ENCODE measurements at places on chromosomes 2 and 18.

GRCh38 chr2:188786368-188786841 lies 187.8 kb upstream of the COL3A1 start:
- DNase-seq: no peak

GRCh38 chr18:46264255-46264654 lies 160.1 kb downstream of the HAUS1 start:
- DNase-seq: no peak

- no peak for DNase-seq
These were observed 13.9 kb downstream of the CLASP1 start for GRCh38 chr2:121635371-121635770.

DNA sequence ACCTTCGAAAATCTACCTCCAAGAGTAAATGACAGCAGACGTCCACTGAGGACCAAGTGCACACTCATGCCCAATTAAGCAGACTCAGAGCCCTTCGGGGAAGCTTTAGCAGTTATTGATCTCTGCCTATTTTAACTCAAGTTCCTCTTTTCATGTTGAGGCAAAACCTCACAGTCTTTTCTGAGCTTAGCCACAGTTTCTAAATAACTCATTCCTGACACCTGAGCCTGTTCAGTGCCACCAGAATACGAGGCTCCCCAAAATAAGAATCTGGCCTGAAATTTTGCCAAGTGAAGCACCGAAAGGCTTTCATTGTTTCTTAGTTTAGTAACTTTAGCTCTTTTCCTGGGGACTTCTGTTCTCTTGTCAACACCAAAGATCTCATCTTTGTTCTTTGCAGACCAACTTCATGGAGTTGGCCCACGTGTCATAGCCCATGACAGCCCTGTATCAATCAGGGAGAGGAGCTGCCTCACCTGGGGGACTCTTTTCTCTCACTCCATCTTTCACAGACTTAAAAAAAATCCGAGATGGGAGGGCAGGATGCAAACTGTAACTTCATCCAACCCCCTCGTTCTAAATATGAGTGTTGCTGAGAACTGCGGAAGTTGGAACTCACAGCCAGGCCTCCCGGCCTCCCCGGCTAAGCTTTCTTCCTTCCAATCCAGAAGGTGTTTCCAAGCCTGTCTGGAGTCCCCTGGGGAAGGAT lies 22.2 kb downstream of the INPP5D start:
- DNase-seq: no peak

DNA sequence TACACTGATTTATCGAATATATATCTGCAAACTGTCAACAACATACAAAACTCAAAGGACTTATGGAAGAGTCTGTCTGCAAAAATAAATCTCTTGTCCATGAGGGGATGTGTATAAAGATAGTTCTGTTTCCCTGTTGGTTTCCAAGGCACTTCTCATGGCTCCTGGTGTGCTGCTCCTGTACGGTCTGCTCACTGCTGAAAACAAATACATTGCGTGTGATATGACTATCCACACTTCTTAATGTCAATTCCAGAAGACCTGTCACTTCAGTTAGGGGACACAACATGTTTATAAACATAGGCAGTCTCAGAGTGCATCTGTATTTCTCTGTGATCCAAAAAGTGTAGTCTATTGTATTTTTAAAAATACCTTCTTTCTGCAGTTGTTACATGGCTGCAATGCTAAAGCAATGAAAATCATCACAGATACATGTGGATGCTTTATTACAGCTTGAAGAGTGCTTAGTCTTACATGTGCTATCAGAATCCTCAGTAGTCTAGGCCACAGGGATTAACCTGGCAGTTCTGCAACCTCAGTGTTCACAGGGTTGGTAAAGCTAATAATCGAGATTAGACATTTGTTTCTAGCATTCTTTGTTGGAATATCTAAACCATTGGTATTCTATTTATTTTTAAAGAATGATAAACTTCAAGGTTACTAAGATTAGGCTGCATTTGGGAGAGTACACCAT lies 7.8 kb downstream of the ALKAL2 start:
- DNase-seq: no peak

- DNase-seq: no peak
These were observed 695 bp upstream of the BIRC6 start for GRCh38 chr2:32355976-32356680.

GRCh38 chr2:130728549-130729316 lies at the start of gene GPR148:
GPR148 (plus strand) TSS chr2:130729070; CDS start chr2:130729152, 82 bp downstream.
- no peak for DNase-seq

- no peak for DNase-seq
These were observed 37.4 kb downstream of the EPAS1 start for GRCh38 chr2:46334389-46335271.

GRCh38 chr2:213015387-213016165 lies 135.8 kb downstream of the IKZF2 start:
- DNase-seq: no peak

- DNase-seq: peak; percentile 63
These were observed 68.0 kb upstream of the SMAD7 start for GRCh38 chr18:49018554-49019445.

DNA sequence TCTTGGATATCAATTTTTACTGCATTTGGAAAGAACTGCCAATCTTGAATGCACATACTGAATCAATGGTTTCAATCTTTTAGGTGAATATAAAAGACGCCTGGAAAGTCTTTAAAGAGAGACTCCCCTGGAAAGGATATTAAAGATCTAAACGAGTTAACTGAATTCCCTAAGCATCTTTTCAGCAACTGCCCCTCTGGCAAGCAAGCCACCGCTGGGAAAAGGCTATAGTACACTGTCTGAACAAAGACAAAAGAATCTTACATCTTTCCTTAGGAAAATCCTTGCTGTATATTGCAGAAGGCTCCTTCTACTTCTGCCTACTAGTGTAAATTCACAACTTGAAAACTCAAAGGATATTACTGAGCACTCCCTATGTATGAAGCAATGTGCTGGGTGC lies 28.0 kb downstream of the MYO5B start:
- DNase-seq: no peak

- DNase-seq: no peak
These were observed 127.2 kb downstream of the CTNNA2 start for GRCh38 chr2:79640001-79640400.

- no peak for DNase-seq
These were observed 3.9 kb upstream of the KLHL29 start for GRCh38 chr2:23381084-23381483.

DNA sequence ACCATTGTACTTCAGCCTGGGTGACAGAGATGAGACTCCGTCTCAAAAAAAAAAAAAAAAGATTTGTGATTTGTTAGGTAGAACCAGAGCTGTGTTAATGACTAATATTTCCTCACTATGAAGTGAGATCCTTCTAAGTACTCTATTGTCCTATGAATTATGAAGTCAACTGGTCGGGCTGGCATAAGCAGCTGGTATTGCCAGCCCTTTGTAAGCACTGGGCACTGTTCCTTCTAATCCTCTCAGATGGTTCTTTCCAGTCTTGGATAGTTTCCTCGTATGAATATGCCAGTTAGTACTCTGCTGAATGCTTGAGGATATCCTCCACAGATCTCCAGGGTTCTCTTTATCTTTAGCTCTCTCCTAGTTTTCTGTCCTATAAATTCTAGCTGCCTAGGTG lies 223.1 kb upstream of the SP5 start:
- no peak for DNase-seq

- no peak for DNase-seq
These were observed 180.9 kb upstream of the GALNT5 start for GRCh38 chr2:157076526-157077161.

DNA sequence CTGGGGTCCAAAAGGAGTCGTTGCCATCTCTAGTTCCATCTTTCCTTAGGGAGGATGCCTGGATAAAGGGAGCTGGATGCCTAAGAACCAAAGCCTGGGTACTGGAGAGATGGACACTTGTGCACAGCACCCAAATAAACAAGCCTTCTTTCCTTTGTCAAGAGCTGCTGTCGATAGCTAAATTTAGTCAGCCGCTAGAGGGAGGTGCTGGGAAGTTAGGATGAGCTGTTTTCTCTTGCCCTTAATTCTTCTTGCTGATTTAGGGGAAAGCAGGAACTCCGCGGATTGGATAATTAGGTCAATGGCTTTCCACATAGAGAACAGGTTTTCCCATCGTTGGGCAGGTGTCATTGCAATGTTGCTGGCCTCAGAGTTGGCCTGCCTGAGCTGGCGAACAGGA lies 30.9 kb upstream of the SERPINB12 start:
- DNase-seq: no peak

- peak; percentile 57 for DNase-seq
These were observed 136.4 kb upstream of the COPS8 start for GRCh38 chr2:236949089-236949905.

- no peak for DNase-seq
These were observed 344.0 kb downstream of the ARHGAP15 start for GRCh38 chr2:143473216-143473615.

DNA sequence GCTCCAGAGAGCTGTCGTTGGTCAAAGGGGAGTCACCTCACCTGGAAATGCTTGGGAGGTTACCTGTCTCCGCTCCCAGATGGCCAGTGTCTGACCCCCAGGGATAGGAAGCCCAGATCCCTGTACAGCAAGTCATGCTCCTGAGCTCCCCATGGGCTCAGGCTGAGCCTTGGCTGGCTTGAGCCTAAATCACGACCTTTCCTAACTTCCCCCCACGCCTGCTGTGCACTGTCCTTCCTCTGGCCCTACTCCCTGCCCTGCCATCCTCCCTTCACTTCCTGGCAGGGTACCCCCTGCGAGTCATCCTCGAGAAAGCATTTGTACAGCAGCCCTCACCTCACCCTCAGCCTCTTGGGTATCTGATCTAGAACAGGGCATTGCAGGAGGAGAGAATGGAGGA lies 9.2 kb upstream of the HDAC4 start:
- no peak for DNase-seq

GRCh38 chr2:191467113-191467512 lies 210.8 kb upstream of the NABP1 start:
- no peak for DNase-seq

DNA sequence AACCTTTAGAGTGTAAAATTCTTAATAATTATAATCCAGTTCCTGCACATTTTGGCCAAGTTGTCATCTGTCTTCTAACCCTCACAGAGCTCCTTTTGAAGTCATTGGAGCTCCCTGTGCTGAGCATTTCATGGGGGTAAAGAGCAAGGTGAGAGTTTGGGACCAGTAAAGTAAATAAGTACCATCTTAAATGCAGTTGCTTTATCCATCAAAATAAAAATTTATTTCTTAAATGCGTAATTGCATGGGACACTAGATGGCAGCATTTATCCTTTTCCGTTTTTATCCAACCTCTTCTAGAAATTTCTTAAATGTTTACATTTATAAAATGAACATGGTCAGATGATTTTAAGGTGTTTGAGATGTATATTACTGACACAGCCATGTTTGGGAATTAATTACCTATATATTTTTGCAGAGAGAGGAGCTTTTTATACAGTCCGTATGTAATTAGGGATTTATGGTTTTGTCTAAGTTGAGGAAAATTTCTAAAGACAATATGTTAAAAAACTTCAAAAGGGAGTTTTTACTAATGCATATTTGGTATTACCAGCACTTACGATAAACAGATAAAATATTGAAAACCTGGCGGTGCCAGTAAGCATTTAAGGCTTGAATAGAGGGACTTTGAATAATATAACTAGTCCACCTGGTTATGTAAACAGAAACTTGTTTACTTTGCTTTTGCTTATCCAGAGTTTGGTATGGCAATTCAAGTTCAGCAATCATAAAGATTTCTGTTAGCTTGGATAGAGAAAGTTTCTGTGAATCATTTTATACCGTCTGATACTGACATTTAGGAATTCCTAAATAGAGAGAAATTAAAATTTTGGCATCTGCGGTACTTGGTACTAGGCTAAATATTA lies 54.5 kb downstream of the ACSL3 start:
- no peak for DNase-seq

DNA sequence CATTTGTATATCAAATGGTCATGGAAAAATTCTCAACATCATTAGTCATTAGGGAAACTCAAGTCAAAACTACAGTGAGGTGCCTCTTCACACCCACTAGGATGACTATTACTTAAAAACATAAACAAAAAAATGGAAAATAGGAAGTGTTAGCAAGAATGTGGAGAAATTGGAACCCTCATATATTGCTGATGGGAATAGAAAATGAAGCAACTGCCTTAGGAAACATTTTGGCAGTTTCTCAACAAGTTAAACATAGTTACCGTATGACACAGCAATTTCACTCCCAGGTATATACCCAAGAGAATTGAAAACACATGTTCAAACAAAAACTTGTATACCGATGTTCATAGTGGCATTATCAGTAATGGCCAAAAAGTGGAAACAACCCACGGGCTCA lies 18.1 kb upstream of the CYP26B1 start:
- no peak for DNase-seq

DNA sequence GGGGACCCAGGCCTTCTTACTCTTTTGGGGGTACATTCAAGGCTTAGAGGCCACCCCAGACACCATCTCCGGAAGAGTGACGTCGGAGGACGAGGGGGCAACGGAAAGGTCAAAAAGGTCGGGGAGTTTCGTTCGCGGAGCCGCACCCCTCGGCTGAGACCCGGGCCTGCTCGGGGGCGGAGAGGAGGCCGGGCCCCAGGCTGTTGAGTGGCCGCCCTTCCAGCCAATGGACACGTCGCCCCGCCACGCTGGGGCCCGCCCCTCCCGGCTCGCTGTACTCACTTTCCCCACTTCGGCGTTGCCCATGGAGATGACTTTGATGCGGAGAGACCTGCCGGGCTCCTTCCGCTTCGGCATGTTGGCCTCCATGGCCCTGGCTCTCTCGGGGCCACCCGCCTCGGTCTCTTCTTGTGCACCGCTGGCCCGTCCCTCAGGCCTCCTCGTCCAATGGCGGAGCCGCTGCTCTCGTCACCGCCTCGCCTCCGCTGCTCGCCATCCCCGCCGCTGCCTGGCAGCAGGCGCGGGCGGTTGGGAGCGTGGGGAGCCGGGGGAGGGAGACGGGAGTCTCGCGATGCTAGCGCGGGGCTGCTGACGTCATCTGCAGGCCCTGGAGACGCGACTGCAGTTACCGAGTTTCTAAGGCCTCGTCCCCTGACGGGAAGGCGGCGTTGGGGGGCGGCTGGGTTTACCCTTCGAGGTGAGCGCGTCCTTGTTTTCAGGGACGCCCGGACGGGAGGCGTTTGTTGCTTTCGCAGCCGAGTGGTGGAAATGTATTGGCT lies at the start of gene DNAJC27:
TSS of gene DNAJC27 (minus strand) at position 420 of the 779 bp plus-strand sequence. CDS start at position 369, 51 bp downstream.
- peak; percentile 99 for DNase-seq

DNA sequence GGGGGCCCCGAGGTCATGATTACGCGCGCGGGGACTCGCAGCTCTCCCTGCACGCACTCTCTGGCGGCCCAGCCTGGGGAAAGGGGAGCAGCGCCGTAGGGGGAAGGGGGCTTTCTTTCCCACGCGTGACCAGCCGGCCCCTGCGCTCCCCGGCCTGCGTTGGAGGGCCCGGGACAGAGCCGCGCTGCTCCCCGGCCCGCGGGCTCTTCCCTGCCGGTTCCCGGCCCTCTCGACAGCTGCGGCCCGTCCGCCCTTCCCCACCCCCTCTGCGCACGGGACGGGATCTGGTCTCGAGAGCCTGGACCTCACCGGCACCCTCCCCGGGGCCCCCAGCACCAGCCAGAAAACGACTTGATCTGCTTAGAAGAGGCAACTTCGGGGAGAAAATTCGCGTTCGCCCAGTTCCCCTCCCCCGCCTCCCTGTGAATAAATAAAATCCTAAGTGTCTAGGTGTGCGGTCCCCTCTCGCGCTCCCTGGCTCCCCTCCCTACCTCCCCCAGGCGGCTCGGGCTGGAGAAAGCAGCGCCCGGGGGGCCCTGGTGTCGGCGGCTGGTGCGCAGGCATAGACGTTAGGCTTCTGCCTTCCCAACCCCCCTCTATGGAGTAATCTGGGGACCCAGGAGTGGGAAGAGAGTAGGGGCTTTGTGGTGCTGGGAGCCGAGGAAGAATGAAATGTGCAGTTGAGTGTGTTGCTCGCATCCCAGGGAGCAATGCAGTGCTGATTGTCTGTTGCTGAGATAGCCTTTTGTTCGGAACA lies 803 bp upstream of the FIGN start:
- DNase-seq: peak; percentile 79

- DNase-seq: peak; percentile 47
These were observed 46.8 kb upstream of the BIN1 start for GRCh38 chr2:127153691-127154158.
